ENCODE measurements at places on chromosomes 3 and 15.

DNA sequence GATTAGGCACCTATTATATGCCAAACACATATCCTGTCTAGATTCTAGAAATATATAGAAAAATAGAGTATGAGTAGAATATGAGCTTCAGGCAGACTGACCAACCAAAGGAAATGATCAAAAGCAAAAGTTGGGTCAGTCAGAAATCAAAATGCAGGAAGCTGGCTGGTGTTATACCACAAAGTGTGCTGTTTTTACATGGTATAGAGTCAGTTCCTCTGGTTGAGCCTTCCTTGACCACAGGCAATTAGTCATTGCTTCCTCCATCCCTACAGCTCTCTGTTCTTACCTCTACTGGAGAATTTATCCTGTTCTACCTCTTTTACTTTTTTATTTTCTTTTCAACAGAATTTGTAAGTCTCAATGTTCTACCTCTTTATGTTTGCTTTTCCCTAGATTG, 149.8 kb downstream of the TMCO5A start:
- no peak for DNase-seq

DNA sequence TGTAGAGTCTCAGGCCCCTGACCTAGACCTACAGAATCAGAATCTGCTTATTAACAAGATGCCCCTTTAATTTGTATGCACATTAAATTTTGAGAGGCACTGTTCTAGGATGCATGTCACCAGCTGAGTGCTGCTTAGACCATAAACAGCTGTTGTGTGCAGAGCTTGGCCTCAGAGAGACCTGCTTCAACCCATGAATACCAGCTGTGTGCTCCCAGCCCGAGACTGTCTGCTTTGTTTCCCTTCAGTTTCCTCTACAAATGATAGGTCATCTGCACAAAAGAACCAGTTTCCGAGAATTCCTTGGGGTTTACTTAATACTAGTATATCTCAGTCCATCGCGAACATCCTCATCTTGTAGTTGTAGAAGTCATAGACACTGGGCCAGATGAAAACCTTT, 158.5 kb upstream of the PFN2 start:
- DNase-seq: no peak

DNA sequence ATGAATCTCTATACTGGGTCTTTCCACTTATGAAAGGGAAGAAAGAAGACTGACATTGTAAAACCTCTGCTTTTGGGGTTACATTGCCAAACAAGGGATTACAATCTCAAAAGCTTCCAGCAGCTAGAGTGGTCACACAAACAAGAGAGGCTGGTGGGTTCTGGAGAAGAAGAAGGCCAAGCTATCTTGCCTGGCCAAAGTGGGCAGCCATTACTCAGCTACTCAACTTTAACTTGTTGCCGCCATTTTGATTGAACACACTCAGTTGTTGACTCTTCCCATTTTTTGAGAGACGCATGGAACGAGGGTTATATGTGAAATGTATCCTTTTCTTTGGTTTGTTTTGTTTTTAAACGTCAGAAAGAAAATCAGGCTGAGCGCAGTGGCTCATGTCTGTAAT, 50.9 kb downstream of the BHLHE40 start:
- DNase-seq: no peak

DNA sequence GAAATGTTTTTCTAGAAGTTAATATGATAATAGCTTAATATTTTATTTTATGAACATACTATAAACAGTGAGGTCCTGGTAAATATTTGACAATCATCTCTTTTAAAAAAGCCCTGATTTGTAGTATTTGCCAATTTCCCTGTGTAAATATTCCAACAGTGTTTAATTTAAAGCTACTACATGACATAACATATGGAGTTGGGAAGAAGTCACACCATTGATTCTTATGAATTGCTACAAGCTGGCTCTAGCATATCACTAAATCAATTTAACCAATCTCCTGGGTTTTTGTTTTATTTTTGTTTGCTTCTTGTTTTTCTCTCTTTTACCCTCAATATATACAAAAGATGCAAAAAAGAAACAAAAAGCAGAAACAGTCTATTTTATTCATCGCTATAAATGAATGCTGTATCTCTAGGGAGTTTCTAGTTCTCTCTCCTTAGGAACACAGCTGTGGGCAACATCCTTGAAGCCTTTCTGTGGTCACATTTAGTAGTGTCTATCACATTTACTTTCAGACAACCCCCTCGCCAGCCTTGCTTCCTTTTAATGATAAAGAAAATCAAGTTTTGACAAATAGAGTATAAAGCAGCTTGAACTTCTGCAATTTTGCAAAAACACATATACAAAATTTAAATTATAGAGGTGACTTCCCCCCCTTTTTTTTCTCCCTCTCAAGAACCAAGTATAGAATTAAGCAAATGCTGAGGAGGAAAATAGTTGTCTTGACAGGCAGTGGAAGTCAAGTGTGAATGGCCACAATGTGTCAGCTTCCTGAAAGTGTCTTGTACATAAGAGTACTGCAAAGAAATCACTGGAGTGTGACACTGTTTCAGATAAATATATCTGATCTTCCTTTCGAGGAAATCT, 21.4 kb downstream of the CCR1 start:
- DNase-seq: no peak

DNA sequence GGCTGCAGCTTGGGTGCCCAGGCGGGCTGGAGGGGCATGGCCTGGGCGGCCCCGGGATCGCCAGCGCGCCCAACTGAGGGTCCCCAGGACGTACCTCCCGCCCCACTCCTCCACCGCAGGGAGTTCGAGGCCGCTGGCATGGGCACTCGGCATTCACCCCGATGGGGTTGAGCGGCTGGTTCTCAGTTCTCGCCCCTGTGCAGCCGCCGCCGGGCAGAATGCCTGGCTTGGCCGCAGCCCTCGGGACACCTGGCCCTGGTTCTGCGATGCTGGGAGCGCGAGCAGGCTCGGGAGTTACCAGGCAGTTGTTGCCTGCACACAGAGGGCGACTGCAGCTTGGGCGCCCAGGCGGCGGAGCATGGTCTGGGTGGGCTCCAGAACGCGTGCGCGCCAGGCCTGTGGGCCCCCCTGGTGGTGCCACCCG, 121.4 kb downstream of the LMLN start:
- DNase-seq: no peak

DNA sequence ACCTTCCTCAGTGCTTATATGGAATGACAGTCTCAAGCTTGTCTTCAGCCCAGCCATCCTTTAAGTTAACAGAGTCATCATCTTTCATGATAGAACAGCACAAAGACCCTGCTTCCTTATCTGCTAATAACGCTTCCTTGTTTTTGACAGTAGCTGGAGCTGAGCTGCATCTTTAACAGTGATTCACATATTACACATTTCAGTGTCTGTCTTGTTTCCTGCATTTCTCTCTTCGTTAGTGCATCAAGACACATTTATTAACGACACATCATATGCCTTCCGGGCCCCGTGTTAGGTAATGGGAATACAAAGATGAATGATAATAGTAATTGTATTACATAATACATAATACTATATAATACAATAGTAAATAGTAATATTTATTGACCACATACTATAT, 30.2 kb upstream of the GREM1 start:
- DNase-seq: peak; percentile 29
